NT2/D1 (cell line): ENCODE measurements at places on chromosomes 11 and 22.
A peak's percentile ranks its signal among the peaks of the same experiment; 100 is the strongest.

- DNase-seq: peak; percentile 30
These were observed 8.1 kb downstream of the PC start for GRCh38 chr11:66950112-66950535.

DNA sequence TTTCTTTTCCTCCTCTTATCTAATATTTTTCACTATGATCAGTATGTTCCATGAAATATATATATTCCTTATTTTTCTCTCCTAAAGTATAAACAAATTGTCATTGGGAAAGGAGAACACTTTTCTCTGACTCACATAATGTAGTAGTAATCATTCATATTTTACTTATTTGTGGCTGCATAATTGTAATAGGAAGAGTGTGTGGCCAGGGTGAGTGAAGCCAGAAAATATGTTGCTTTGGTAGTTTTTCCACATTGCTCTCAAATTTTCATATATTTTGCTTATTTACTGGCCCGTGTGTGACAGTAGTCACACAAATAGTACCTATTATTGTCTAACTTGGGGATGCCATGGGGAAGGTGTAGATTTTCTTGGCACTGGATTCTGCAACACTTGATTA lies 172.1 kb downstream of the DYNC2H1 start:
- no peak for DNase-seq

DNA sequence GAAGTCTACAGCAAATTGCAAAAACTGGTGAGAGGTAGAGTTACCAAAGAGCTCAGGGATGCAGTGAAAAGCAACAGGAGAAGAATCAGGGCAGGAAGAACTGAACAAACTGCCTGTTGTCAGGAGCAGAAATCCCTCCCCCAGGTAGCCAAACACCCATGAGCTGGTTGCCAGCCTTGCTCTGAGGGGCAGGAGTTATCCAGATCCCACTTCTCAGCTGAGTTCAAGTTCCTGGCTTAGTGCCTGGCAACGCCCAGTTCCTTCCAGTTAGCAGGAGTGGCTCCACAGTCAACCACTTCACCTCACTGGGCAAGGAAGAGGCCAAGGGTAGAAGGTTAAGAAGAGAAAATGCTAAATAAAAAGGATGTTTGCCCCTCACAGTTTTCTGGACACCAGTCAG lies 1.9 kb upstream of the MPZL2 start:
- no peak for DNase-seq

GRCh38 chr11:1084561-1085439 lies 10.1 kb downstream of the MUC2 start:
- DNase-seq: no peak

GRCh38 chr11:126660761-126661425 lies 305.4 kb downstream of the ST3GAL4 start:
- DNase-seq: no peak

DNA sequence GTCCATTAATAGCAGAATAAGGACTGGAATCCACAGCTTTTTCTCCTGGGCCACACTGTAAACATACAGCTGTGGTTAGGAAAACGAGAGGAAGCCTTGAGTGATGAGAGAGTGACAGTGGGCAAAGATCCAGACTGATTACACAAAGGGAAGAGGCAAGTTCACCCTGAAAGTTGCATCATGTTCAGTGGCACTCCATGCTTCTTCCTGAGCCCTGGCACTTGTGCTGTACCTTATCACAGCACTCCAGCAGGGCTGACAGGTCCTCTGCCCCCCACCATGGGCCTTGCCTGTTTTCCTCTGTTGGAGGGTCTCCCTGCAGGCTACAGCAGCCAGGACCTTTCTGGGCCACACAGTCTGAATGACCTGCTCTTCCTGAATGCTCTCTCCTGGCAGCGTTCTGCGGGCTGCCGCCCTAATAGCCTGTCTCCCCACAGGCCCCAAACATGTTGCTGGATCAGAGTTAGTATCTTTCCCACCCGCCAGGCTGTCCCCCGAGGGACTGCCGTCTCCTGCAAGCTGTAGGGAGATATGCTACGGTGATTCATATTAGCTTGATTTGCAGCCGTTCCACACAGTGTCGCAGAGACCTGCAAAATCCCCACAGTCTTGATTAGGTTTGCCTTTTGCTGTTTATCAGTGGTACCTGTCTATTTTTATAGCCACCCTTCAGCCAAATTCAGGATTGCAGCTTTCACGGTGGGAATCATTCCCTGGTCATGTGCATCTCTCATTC lies 60.2 kb downstream of the NTM start:
- DNase-seq: no peak

GRCh38 chr11:911890-912219 lies 1.2 kb upstream of the CHID1 start:
- no peak for DNase-seq

- no peak for DNase-seq
These were observed 227.1 kb downstream of the CEP164 start for GRCh38 chr11:117554601-117555333.

- no peak for DNase-seq
These were observed 29.9 kb downstream of the SFI1 start for GRCh38 chr22:31526270-31526669.

DNA sequence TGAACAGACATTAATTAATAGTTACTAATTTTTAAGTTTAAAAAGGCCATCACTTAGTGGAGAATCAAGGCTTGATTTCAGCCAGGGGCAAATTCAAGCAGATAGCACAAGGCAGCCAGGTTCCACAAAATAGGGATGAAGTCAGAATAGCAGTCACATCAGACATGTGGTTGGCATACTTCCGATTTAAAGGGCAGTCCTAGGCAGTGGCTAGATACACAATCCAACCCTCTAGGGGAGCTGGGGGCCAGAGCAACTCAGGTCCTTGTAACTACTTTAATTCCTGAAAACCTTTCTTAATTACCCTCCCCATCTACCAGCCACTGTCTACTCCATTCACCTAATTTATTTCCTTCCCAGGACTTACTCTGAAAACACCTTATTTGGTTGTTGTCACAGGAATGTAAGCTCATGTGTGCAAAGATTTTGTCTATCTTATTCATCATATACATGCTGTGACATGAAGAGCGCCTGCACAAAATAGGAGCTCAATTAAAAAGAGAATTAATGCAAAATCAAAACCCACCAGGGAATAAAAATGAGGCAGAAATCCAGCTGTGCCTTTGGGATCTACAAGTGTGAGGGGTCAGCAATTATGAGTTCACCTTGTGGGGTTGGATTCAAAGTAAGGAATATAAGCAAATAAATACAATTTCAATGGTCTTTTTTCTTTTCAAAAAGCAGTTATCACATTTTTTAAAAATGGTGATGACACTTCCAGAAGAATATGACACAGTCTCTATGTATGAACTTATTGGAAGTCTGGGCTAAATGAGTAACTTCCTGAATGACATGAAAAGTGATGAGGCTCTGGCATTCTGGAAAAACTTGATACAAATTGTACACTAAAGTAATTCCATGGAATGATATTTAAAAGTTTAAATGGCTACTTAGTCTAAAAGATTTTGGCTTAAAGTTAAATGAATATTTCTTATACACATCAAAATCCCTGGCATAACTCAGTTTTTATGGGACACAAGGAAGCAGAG lies 53.8 kb downstream of the COPB1 start:
- DNase-seq: no peak

GRCh38 chr11:126317756-126318573 lies 14.1 kb downstream of the DCPS start:
- no peak for DNase-seq

DNA sequence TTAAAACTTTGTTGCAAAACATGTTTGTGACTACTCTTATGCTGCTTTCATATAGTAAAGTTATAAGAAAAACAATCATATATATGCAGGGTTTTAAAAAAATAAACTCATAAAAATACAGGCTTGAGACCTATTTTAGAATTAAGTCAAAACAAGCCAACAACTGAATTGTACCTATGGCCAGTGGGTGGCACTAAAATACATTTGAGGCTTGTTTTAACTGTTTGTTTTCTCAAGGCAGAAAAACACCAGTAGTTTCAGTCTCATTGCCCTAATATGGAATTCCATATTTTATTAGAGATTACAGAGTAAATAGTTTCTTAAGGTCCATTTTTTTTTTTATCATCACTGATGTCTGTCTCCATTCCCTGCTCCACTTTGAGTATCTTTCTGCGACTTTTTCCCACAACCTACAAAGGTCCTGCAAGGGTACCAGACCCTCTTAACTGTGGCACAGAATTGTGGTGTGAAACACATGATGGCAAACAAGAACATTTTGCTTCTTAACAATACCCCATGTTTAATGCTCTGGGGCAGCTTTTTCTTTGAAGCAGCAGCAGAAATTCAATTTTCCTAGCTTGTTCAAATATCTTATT lies 8.5 kb upstream of the CCDC89 start:
- no peak for DNase-seq

DNA sequence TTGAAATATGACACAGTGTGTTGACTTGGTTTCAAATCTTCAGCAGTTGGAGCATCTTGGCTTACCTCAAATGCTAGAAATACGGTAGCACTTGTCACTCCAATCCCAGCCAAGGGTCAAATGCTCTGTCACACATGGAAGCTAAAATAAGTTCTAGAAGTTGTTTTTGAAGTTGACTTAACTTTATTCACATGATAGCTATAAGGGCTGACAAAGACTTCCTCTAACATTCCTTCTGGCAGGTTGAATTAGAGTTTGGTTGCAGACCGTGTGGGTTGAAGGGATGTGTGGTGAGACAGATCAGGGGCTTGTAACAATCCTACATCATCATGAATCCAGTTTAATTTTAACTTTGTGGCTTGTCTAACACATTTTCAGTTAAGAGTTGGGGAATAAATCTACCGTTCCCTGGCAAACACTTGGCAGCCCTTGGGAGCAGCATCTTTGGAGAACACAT lies 4.6 kb downstream of the SLN start:
- DNase-seq: no peak

GRCh38 chr11:5620651-5621521 lies 3.9 kb upstream of the TRIM34 start:
- DNase-seq: no peak

GRCh38 chr22:22127100-22127499 lies 117.5 kb upstream of the VPREB1 start:
- no peak for DNase-seq

DNA sequence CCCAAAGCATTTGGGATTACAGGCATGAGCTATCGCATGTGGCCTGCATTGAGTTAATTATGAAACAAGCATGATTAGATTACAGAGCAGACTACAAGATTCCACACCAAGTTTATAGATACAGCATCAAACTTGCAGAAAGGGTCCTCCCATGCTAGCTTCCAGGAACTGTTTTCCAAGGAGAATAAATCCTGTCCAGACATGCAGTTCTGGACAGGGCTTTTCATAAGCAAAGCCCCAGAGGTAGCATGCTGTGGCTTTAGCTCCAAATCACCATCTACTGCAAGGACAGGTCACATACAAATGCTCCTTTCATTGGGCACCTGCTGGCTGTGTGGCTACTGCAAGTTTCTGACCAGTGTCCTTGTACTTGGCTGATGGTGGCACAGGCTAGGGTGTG lies 57.1 kb downstream of the HIRA start:
- no peak for DNase-seq

DNA sequence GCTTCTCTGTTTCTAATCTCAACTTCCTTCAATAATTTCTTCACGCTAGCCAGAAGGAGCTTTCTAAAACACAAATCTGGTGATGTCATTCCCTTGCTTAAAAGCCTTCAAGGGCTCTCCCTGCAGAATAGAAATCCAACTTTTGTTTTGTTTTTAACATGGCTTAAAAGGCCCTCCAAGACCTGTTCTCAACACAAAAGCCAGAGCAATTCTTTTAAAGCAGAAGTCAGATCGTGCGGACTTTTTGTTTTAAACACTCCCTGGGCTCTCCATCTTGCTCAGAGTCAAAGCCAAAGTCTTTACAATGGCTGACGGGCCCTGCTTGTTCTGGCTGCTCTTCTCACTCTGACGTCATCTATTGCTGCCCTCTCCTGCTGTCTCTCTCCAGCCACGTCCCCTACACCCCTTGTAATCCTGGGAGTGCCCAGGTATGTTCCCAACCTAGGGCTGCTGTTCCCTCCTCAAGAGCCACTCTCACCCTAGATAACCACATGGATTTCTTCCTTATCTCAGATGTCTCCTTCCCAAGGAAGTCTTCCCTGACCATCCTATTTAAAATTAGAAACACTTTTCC lies 22.5 kb downstream of the TECTA start:
- no peak for DNase-seq

DNA sequence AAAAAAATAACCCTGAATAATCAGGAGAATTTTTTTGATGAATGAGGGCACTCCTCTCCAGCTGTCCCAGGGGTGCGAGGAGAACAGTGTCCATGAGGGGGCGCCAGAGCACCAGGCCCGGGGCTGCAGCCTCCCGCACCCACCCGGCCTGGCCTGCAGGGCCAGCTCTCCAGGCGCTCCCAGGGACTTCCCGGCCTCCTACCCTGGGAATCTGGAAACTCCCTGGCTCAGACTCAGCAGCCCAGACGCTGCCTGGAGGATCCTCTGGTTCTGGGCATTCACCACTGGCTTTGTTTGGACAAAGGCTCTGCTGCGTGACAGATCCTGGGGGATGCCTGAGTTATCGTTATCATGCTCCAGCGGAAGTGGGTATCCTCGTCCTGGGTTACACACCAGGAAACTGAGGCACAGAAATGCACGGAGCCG lies 31.0 kb downstream of the MCM5 start:
- peak; percentile 36 for DNase-seq

- DNase-seq: no peak
These were observed 138.7 kb downstream of the TRIM29 start for GRCh38 chr11:119999220-119999619.

- no peak for DNase-seq
These were observed 39.8 kb downstream of the MYO18B start for GRCh38 chr22:25781801-25782200.

- no peak for DNase-seq
These were observed 63.3 kb downstream of the DGCR2 start for GRCh38 chr22:19058713-19059451.

DNA sequence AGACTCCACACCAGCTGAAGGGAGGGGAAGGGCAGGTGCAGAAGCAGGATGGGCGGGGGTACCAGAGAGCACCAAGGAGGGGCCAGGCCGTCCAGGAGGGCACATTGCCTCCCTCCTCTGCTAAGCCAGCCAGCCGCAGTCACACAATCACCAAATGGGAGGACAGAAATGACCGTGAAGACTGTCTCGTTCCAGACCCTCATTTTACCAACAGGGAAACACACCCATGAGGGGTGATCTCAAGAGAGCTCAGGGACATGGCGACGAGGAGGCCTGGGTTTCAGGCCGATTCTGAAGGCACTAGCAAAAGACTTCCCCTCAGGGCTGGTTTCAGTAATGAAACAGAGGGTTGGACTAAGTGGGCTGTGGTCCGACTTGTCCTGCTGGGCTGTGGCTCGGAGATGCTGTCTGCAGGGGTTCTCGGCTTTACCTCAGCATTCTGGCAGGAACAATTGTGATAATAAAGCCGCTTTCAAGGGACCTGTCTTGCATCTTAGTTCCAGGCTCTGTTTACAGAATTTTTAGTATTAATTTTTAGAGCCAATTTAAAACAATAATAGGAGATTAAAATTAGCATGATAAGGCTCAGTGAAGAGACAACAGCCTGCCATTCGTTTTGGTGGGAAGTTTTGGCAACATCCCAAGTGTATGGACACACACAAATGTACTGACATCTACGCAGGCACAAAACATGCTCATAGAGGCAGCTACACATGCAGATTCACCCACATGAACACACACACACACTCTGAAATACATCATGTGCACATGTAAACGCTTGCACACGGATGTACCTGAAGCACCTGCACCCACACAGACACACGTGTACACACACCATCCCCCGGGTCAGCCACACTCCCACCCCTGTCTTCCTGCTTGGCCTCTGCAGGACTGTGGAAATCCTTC lies 2.0 kb upstream of the B3GAT1 start:
- DNase-seq: no peak

GRCh38 chr11:40227730-40228129 lies 1231.7 kb downstream of the LRRC4C start:
- no peak for DNase-seq

GRCh38 chr11:101401245-101401644 lies 182.6 kb downstream of the TRPC6 start:
- no peak for DNase-seq
